ENCODE measurements at places on chromosomes 6 and 20.

DNA sequence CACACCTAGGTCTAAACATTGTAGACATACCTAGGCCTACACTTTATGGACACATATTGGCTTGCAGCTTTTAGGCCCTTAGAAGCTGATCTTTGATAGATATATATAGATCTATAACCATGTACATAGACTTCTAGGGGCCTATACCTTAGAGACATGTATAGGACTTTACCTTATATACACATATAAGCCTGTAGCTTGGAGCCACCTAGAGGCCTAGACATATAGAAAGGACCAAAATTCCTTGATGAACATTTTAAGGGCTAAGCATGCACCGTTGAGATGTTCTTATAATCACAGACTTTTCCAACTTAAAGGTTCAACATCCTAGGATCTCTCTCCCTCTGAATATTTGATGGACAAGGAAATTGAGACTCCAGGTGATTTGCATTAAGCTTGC lies 371.7 kb upstream of the SASH1 start:
- DNase-seq: no peak

- no peak for DNase-seq
These were observed 1.9 kb downstream of the SIRPB2 start for GRCh38 chr20:1489325-1489724.

DNA sequence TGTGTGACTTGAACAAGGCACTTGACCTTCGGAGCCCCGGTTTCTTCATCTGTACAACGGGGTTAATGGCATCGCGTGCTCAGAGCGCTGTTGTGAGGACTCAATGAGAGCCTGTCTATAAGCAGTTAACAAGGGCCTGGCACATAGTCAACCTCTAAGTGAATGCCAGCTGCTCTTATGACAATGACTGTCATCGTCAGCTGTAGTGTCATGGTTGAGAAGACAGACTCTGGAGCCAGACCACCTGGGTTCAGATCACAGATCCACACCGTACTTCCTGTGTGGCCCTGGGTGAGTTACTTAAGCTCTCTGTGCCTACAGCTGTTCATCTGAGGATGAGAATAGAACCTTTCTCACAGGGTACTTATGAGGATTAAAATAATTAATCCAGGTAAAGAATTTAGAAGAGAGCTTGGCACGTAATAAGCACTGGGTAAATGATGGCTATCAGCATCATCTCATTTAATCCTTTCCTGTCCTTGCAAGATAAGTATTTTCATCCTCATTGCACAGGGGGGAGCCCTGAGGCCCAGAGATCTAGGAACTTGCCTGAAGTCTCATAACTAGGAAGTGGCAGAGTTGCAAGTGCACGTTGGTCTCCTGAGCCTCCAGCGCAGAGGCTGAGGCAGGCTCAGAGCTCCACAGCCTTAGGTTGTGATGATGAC lies 105.3 kb downstream of the EYA2 start:
- DNase-seq: no peak

DNA sequence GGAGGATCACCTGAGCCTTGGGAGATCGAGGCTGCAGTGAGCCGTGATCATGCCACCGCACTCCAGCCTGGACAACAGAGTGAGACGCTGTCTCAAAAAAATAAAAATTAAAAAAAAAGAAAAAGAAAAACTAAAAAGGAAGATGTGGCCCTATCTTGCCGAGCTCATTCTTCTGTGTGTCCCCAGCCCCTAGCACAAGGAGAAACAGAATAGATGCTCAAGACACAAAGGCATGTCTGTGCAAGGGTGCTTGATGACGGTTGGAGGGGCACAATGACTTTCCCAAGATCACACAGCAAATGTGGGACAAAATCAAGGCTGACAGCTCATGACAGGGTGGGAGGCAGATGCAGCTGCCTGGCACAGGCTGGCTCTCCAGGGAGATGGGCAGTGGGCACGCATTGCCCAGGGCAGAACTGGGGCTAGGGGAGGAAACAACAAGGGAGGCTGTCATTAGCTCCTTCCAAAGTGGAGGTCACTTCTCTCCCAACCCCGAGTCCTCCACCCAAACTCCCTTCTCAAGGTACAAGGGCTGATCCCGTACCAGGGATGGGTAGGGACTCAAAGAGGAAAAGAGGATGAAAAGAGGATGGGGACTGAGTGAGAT lies 775 bp upstream of the NRSN2 start:
- no peak for DNase-seq

Data from stromal cell of bone marrow (primary cell).